T-helper 9 cell (primary cell): ENCODE measurements at places on chromosomes 2 and 18.
A peak's percentile ranks its signal among the peaks of the same experiment; 100 is the strongest.

- DNase-seq = no peak
Measured at GRCh38 chr2:223633656-223634055, 31.5 kb upstream of the SCG2 start.

GRCh38 chr18:76384861-76385680 is 110.0 kb downstream of the ZNF516 start:
- no peak for DNase-seq

DNA sequence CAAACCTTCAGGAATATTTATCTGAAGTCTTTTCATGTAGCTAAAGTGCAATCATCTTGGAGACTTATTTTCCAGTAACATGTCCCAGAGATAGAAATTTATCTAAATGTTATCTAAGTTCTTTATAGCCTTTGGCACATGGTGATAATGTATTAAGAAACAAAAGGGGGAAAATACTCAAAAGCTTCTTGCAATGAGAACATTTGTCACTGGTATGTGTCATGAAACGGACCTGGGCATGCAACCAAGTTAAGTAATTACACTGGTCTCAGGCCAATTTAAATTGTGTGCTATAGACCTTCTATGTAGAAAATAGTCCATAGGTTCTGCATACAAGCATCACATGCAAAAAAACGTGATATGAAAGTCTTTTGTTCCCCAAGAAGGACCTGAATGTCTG is 136.2 kb downstream of the SLC8A1 start:
- DNase-seq = no peak

DNA sequence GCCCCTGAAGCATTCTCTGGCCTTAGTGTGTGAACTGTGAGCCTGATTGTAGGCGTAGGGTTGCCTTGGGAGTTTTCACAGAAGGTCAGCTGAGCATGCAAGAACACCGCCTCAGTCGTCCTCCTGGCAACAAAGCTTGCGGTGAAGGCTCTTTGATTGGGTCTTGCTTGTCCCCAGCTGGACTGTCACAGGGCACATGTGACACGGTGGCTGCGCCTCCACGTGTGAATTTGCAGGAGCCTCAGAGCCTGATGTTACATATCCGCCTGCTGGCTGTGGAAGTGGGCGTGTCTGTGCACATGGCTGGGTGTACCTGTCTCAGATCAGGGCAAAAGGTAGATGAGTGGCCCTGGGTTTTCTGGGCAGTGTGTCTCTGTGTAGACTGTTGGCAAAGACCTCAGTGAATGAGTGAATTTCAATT is 228.7 kb downstream of the HAUS1 start:
- no peak for DNase-seq

- no peak for DNase-seq
Measured at GRCh38 chr2:7022492-7023385, 105.5 kb downstream of the RNF144A start.

GRCh38 chr2:74099271-74099670 is 48.4 kb downstream of the BOLA3 start:
- no peak for DNase-seq

GRCh38 chr2:88810488-88810887 is 119.0 kb downstream of the RPIA start:
- no peak for DNase-seq

- peak; percentile 37 for DNase-seq
Measured at GRCh38 chr18:62420513-62421209, 95.6 kb downstream of the TNFRSF11A start.

GRCh38 chr2:26346454-26347053 is at the start of gene ADGRF3:
Gene ADGRF3 (minus strand): TSS chr2:26346789. CDS start chr2:26346234, 555 bp downstream.
- peak; percentile 47 for DNase-seq
